ENCODE measurements at places on chromosomes 7 and 10.
A peak's percentile ranks its signal among the peaks of the same experiment; 100 is the strongest.

DNA sequence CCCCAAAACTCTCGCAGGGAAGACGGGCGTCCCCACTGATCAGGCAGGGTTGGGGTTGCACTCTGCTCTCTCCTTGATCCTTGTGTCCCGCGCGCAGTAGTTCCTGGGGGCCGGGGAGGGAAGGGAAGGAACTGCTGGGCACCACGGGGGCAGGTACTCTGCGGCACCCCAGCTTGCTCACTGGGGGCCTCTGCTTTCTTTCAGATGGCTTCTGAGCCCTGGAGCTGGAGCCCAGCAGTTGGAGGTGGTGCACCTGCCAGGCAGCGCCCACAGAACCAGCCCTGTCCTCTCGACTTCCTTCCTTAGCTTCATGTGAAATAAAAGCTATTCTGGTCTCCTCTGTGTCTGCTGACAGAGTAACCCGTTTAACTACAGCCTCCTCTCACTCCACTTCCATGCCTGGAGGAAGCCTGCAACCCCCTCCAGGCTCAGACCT is 12.2 kb downstream of the PLAC9 start:
- no peak for DNase-seq

DNA sequence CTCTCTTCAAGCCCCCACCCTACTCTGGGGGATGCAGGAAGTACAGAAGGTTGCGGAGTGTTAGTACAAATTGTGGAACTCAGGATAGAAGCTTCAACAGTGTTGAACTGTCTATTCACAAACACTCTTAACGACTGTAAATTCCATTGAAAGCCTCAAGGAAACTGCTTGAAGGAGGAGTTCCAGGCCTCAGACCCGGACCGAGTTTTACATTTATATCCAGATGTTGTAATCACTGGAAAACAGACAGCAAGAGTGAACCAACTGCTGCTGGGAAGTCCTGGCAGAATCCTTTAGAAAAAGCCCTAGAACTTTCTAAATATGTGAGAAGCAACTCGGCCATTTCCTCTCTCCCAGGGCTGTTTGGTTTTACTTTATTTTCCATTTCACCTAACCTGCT is 84.1 kb upstream of the LRRC18 start:
- DNase-seq: no peak

DNA sequence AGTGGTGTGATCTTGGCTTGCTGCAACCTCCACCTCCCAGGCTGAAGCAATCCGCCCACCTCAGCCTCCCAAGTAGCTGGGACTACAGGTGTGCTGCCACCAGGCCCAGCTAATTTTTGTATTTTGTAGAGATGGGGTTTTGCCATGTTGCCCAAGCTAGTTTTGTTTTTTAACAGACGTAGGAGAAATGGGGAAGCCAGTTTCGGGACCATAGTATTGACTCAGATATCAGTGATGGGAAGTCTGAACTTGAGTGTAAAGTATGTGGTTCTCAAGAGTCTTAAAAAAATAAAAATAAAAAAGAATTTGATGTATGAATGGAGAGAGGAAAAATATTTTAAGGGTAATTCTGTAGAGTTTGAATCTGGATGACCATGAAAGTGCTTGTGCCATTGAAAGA is 34.2 kb downstream of the SP4 start:
- no peak for DNase-seq

GRCh38 chr7:30169579-30169978 is 34.8 kb downstream of the MTURN start:
- peak; percentile 74 for DNase-seq

- DNase-seq: no peak
These were observed 241.5 kb downstream of the PCDH15 start for GRCh38 chr10:54559498-54559897.

DNA sequence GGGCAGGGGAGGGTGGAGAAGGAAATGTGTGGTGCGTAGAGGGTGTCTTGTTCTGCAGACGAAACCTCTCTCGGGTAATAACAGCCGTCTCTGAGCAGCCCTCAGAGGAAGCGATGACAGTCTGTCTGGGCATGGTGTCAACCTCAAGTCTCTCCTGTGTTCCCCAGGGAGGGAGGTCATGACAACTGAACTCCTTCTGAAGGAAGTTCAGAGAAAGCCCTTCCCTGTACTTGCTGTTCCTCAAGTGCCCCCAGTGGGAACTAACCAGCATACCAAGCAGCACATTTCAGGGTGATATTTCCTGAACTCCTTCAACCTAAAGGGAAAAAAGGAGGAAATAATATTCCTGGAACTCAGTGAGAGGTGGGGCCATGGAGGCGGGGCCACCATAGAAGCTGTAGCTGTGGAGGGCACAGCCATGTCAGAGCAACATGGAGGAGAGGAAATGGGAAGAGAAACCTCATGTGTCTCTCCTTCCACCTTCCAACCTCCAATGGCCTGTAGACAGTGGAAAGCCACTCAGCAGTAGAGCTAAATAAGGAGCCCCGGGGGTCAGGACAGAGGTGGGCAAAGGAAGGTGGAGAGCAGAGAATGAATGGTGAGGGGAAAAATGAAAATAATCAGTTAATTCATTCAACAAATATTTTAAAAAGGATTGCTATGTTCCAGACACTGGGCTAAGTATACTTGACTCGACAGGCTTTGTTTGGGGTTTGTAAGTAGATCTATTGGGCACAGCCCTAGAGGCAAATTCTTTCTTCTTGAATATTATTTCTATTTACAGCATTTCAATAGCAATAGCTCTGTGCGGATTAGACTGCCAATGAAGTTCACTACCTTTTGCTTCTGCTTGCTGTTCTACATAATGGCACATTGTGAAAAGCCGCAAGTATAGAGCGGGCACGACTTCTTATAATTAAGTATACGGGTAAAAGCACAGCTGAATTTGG is 61.0 kb upstream of the AOAH start:
- DNase-seq: no peak

DNA sequence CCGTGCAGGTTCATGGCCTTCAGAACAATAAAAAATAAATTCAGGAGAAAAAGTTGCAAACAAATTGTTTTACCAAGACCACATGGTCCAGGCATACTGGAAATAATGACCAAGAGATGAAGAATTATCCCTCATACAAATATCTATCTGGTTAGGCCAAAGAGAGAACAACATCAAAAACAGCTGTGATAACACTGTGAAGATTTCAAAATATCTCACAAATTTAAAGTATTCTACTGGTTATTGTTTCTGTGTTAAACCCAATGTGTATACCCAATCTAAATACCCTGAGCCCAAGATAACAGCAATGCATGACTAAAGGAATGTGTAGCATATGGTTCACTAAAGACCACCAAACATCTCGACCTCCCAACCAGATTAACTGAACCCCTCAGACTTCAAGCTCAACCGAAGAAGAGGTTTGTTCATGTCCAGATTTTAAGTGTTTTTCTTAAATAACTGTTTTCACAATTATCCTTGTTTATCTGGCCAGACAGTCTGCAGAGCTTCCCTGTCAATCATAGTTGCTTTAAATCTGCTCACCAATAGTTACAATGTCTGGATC is 10.9 kb downstream of the OR9A2 start:
- DNase-seq: peak; percentile 47

DNA sequence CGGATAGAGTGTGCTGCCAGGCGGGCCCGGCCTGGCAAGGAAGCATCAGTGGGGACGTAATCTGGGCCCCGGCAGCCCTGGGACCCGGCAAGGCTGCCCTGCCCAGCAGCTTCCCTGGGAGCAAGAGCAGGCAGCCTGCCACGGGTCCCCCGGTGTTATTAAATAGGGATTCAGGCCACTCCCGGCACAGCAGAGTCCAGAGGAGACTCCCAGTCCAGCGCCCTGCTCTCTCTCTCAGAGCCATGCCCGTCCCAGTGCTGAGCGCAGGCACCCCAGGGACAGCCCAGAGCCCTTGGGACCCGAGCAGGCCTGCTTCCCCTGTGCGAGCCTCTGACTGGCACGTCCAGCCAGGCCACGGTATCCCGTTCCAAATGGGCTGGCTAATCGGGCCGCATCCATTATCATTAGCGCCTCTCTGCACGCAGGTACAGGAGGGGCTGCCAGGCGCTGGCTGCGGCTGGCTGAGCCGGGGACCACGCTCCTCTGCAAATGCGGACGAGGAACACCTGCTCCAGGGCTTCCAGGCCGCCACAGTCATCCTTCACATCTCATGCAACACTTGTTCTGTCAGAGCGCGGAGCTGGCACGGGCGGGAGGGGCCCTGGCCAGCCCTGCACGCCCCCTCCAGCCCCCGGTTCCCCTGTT is 344.2 kb upstream of the MKI67 start:
- DNase-seq: no peak

DNA sequence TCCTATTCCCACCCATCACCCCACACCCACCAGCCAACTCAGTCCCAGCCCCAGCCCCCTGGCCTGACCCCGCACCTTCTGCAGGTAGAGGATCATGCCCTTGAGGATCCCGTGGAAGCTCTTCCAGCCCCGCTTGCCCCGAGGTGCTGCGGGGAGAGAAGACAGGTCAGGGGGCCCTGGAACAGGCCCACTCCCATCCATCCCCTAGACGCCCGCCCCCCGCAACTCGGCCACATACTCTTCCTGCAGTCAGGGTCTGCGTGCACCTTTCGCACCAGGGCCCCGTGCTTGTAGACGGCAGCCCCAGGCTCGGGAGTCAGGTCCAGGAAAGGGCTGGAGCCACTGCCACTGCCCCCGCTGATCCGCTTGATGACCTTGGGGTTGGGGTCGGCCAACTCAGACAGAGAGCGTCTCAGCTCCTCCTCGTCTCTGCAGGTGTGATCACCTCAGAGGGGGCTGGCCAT is 9.6 kb downstream of the NFKB2 start:
- DNase-seq: no peak

DNA sequence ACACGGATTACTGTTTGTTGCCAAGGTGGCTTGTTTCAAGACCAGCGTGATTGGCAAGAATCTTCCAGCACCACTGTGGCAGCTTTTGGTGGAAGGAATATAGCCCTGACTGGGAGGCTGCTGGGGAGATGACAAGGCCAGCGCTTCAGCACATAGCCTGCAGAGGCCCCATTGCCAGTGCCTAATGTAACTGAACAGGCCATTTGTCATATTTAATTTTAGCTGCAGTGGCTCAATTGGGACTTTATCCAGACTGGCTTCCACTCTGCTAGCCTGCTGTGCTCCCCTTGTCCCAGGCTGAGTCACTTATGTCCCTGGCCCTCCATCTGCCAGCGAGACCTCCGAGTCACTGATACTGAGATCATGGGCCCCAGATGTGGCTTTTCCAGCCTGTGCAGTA is 483.1 kb downstream of the GALNT17 start:
- DNase-seq: no peak

- no peak for DNase-seq
These were observed 17.1 kb upstream of the CNOT4 start for GRCh38 chr7:135527025-135527424.

DNA sequence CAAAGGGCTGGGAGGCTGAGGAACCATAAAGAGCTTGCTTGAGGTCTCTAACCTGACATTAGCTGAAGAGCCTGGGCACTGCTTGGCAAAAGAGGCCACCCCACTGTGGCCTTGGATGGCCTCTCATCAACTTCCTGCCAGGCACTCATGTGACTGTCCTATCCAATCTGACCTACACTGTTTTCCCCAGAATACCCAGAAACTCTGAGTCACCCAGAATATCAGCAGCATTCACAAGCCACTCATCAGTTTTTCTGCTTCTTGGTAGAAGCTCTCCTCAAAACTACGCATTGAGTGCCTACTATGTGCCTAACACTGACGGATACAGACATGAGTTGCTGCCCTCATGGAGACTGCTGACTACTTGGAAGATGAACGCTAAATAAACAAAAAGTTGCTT is 4.1 kb upstream of the NT5C2 start:
- DNase-seq: peak; percentile 79

GRCh38 chr7:116583653-116584052 is 58.8 kb downstream of the CAV1 start:
- DNase-seq: peak; percentile 25

- DNase-seq: no peak
These were observed 10.9 kb downstream of the OGDHL start for GRCh38 chr10:49751216-49751615.

DNA sequence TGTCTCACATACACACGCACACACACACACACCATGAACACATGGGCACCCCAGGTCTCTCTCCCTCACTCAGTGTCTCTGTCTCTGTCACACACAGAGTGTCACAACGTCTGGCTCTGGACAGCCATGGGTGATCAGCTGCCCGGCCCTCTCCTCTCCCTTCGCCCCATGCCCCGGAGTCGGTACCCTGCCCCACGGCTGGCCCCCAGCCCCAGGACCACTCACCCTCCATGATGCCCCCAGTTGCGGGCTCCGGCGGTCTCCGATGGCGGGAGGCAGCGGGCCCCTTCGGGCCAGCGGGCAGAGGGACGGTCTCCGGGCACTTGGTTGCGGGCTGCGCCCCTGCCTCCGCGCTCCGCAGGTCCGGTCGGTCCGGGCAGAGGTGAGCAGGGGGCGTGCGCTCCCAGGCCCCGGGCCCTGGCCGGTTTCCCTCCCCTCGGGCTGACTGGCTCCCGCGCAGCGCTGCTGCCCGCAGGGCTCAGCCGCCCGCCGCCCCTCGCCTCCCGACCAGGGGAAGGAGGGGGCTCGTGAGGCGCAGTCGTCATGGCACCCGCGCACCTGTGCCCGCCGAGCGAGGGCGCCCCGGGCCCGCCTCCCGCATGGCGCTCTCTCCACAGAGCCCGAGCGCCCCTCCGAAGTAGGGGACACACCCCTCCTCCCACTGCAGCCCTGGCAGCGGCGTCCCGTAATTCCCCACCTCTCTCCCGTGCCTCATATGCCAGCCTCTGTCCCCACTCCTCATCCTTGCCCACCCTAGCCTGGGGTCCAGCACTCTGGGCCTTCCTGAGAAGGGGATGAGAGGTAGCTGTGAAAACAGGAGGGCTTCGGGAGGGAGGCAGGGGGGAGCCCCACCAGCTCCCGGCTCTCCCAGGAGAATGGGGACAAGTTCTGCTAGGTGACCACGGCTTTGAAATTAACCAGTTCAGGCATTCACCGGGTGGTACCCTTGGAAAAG is at the start of gene NPFFR1:
Gene NPFFR1, minus strand, starts transcription at position 560 of the 955 bp plus-strand sequence. Its CDS starts 328 bp downstream, at position 232.
- no peak for DNase-seq

DNA sequence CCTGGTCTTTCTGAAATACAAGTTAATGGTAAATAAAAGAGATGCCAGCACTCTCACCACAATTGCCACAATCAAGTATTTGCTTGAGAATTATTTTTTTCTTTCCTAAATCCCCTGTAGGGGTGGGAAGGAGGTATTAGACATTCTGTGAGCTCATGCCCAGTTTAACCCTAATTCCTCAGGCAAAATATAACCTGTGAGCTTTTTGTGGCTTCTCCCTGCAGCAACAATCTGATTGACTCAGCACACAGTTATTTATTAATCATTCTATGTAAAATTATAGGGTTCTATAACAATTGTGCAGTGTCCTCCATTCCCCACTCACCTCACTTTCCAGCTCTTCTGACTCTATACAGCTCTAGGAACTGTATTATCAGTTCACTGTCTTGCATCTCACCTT is 66.3 kb downstream of the GLI3 start:
- DNase-seq: peak; percentile 76

GRCh38 chr10:85447690-85448089 is 918.9 kb downstream of the GRID1 start:
- no peak for DNase-seq

DNA sequence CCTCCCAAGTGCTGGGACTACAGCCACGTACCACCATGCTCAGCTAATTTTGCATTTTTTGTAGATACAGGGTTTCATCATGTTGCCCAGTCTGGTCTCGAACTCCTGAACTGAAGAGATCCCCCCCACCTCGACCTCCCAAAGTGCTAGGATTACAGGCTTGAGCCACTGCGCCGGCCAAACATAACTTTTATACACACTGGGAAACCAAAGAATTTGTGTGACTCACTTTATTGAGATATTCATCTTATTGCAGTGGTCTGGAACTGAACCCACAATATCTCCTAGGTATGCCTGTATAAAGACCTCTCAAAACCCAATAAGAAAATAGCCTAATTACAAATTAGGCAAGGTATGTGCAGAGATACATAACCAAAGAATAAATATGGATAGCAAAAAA is 182.6 kb upstream of the FEZF1 start:
- DNase-seq: no peak
